Activated CD4-positive, CD25-positive, alpha-beta regulatory T cell (primary cell): ENCODE measurements at places on chromosomes 5 and 9.

DNA sequence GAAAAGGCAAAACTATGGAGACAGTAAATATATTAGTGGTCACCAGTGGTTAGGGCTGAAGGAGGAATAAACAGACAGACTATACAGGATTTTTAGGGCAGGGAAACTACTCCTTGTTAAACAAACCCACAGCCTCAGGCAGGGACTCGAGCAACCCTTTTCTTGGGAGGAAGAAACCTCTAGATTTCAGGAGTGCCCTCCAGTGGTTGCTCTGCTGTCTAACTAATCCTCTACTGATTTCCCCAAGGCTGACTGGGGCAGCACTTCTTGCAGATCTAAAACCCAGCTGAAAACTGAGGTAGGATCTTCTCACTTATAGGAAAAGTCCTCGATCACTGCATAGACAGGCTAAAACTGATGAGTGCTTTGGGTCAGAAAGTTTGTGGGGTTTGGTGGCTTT lies 176.8 kb downstream of the ISOC1 start:
- DNase-seq, result no peak

DNA sequence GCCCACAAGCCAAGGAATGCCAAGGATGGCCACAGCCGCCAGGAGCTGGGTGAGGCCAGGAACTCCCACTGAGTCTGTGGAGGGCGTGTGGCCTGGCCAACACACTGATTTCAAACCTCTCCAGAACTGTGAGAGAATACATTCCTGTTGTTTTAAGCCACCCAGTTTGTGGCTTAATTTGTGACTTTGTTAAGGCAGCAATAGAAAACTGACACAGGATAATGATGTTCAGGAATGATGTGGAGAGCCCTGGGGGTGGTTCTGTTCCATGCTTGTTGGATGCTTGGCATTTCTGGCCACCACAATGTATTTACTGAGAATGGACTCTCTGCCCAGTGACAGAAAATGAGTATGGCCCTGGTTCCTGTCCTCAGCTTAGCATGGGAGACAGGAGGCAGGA lies 82.8 kb downstream of the DAP start:
- no peak for DNase-seq

- no peak for DNase-seq
Measured at GRCh38 chr9:13387734-13388067, 108.2 kb upstream of the MPDZ start.

DNA sequence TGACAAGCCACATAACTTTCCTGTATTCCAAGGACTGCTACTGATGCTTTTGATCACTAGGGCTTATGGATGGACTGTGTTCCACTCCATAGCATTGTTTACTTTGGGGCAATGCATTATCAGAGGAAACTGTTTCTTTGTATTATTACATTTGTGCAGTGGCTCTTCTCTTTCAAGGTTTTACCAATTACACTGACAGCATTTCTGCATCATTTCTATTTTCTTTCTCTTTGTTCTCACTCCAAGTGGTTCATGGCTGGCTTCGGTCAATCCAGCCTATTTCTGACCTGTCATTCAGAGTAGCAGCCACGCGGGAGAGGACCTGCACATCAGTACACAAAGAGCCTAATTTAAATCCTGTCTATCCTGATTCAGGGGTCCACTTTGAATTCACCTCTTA lies 711.0 kb downstream of the TLE4 start:
- DNase-seq, result no peak

GRCh38 chr9:138076650-138077009 lies 199.0 kb downstream of the CACNA1B start:
- no peak for DNase-seq

DNA sequence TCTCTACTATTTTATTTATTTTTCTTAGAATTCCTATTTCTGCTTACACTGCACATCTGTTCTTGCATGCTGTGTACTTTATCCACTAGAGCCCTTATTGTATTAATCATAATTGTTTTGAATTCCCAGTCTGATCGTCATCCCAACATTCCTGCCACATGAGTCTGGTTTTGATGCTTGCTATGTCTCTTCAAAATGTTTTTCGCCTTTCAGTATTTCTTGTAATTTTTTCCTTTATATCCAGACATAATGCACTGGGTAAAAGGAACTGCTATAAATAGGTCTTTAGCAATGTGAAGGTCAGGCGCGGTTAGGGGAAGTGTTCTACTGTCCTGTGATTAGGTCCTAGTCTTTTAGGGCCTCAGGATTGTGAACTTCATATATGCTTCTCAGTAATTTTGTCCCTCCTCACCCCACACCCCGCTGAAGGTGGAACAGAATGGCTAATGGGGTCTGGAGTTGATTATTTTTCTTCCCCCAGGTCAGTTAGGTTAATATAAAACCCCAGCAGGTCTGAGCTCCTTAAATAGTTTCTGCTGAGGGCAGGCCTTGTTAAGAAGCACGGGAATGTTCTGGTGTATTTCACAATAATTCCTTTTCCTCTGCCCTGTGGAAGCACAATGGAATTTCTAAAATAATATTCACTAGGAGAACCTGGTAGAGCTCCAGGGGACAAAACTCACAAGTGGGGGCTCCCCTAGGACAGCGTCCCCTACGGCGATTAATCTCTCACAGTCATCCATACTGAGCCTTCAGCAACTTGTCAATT lies 146.6 kb upstream of the TUT7 start:
- DNase-seq, result no peak

DNA sequence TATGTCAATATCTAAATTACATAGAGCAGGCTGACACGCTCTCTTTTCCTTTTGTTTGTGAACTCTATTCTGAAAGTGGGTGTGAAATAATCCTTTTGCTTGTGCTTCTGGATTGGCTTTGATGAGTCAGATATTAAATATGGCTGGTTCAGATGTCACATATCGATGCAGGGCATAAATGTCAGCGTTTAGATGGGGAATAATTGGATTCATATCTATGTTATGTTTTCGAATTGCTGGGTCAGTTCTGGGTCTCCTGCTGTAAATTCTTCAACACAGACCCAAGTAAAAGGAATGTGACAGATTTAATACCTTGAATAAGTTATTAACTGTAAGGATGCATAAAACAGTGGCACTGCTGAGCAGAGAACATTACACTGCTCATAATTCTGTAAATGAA lies 118.7 kb upstream of the SNX2 start:
- DNase-seq, result no peak

DNA sequence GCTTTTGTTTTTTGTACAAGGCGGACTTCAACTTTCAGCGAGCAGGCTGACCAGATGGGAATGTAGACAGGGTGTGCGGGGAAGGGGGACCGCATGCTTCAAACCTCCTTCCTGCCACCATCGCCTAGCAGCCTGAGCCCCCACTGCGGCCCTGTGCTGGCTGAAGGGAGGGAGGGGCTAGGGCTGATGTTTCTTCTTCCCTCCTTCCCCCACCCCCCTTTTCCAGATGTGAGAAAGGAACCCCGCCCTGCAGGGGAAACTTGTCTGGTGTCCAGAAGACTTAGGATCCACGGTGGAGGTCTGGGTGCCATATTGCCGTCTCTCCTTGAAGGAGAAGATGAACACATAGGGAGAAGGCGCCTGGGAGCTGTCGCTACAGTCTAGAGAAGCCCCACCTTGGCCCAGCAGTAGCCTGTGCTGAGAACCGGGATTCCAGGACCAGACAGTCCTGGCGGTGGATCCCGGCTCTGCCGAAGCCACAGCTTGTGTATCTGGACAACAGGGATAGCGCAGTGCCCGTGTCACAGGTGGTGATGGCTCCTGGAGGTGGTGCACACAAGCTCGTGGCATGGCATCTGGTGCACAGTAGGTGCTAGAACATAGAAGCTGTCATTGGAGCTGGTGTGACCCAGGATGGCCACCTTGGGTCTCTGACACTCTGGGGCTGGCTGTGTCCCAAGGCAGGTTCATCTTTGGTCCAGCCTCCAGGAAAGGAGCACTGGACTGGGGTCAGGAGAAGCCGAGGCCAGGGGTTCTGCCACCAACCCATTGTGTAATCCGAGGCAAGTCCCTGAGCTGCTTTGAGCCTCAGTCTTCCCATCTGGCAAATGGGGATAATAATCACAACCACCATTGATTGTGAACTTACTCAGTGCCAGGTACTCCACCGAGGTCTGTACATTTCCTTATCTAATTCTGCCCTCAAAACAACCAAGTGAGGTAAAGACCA lies 205.6 kb downstream of the C9orf50 start:
- no peak for DNase-seq

DNA sequence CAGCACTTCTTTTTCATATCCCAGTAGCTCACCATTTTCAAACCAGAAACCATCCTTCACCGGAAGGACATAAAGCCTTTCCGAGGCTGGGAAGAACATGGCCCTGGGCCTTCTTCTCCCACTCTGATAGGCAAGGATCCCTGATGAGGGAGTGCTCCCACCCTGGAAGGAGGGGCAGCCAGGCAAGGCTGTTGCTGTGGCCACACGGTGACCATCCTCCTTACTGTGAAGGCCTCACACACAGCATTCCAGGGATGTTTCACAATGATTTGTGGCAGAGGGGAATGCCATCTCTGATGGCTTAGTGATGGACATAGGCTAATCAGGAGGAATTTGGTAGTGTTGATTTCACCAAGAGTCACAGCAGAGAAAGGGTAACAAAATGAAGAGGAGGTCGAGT lies 130.7 kb downstream of the ADAMTS12 start:
- DNase-seq, result no peak

DNA sequence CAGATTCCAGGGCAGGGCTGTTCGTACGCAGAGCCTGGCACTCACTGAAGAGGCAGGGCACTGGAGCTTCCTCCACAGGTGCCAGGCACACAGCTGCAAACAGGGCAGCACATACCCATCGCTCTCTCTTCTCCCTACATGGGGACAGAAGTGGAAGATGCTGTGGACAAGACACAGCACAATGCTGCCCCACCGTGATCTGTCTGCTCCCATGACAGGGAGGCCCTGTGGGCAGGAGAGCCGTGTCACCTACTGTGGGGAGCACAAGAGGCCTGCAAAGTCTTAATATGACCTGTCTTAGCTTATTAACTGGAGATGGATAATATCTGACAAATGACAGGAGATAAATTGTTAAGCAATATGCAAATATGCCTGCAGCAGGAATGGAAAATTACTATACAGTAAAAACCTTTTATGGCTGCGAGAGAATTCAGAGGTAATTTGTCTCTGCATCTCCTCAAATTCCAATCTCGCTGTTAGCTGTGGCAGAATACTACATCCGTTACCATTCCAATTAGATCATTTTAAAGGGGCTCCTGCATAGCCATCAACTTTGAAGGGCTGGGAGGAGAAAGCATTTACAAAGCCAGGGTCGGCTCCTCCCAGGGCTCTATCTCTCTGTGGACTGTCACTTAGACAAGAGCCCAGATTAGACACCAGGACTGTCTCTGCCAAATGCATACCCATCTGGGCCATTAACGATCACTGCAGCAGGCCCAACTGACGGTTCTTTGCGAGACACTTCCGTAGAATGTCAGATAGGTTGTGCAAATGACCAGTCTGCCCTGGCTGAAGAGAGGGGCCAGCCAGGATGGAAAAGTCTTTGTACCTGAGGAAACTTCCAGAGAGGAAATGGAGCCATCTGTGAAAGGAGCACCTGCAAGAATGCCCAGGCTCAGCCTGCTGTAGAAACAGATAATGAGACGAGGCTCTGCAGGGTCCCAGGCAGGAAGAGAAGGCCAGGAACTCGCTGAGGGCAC lies 90.7 kb upstream of the FSTL4 start:
- DNase-seq, result no peak

DNA sequence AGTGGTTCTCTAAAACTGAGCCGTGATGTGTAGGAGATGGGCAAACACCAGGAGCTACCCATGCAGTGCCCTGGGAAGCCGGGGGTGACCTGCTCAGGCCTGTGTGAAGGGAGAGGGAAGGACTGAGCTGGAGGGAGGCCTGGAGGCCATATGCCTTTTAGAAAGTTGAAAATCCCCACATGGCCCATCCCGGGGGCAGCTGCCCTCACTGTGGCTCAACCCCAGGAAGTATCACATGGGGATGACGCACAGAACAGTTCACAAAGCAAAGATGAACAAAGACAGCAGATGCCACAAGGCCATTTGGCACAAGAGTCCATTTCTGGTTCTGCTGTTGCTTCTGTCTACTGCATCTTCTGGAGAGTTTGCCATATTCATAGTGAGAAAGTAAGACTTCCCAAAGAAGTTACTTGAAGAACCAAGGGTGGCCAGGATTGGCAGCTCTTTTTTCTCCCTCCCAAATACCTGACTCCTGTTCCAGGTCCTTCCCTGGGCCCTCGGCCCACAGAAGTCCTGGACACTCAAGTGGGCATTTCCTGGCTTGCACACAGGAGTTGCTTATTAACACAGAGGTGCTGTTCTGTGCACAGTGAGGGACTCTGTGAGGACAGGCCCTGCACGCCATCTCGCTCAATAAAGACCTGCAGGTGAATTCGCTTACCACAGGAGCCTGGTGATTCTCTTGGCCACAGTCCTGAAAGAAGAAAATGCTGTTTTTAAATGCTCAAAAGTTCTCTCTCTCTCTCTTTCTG lies 25.1 kb downstream of the ACSL6 start:
- DNase-seq, result no peak

DNA sequence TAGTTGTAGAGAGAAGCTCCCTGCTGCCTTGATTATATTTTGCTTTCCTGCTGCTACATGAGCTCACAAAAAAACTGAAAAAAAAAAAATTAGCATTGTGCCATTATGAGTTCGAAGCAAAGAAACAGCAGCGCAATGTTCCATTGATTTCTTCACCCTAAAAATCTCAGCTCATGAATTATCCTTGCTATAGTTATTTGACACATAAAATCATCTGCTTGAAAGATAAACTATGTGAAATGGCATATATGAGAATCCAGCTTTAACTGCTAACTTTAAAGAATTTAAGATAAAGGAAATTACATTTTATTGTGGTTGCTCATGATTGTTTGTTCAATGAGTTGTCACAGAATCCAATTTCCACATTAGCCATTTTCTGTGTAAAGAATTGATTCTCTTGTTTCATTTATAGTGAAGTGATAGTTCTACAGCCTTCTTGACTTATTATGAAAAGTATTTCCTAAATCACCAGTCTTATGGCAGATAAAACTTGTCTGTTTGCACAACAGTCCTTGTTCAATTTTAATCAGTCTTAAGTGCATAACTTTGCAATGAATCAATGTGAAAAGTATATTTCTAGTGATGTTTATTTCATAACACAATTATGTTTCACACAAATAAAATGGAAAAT lies 1275.0 kb upstream of the CDH9 start:
- DNase-seq, result no peak

- no peak for DNase-seq
Measured at GRCh38 chr9:9855177-9856078, 757.4 kb downstream of the PTPRD start.

DNA sequence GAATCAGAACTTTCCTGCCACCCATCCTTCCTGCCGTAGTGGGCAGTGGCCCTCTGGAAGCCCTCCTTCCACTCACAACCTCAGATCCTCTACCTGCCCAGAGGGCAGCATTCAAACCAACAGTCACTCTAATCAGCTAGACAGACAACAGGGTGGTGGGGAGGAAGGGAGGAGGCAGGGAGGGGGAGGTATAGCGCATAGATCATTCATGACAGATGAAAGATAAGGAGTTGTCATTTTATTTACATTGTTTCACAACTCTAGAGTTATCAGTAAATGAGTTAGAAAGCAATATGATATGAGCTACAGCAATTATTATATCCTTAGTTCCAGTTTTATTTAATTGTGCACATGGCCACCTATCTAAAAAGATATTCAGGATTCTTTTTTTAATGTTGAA lies 852 bp downstream of the IL9 start:
- no peak for DNase-seq

- DNase-seq, result no peak
Measured at GRCh38 chr5:91339063-91339705, 43.9 kb downstream of the ARRDC3 start.

- DNase-seq, result no peak
Measured at GRCh38 chr5:142461028-142461590, 136.3 kb upstream of the SPRY4 start.

- no peak for DNase-seq
Measured at GRCh38 chr9:136121801-136122200, 3.1 kb upstream of the TMEM250 start.
